Common myeloid progenitor, CD34-positive (primary cell): ENCODE measurements at places on chromosomes 3 and 15.

DNA sequence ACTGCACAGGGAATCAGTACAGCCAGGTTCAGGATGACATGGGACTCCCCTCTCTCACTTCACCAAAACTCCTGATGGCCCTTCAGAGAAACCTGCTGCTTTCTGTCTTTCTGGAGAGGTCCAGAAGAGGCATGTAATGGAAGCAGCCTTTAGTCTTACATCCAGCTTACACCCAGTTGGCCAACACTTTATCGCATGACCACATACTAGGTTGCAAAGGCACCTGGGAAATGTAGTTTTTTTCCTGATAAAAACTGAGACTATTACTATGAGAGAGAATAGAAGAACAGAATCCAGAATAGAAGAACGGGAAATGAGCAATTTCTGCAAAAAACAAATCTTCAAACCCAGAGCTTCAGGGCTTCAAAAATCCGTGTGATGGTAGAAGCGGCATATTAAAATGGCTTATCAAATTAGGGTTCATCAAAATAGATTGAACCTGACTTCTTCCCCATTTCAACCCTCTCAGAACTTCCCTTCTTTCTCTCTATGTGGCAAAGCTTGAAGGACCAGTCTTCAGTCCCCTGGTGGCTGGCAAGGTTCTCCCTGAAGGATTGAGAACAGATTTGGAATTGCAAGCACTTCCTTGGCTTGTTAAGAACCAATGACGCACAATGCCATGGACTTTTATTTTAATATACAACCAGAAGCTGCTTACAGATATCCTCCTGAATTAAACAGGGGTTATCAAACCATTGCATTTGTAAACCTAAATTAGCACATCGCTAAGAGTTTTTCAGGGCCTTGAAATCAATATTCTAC, 34.4 kb downstream of the CORO2B start:
- no peak for DNase-seq

DNA sequence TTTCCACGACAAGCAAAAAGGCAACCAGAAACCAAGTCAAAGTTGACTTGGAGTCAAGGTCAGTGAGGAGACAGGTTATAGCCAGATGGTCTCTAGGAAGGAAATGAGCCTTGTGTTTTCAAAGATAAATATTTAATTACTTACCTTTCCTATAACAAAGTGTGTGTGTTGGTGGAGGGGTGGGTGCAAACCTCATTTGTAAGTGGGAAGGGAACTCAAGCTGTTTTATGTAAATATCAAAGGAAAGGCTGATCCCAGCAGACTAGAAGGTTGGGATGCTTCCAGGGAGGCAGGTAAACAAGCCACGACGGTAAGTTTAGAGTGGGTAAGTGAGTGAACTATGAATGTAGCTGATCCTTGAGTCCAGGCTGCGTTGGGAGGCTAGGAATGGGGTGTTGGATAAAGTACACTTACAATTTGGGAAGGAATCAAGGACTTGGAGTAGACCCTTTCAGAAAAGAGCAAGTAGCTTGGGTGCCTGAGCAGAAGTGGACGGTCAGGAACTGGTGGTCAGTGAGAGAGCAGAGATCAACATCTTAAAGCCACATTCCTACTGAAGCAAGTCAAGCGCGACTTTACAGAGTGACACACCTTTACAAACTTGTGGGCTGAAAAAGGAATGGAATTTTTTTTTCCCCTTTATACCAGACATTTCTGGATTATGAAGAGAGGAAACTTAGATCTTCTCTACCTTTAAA, 82.0 kb upstream of the TBL1XR1 start:
- DNase-seq: no peak

GRCh38 chr15:44102675-44103254, 92.3 kb downstream of the FRMD5 start:
- DNase-seq: no peak

GRCh38 chr3:18086078-18086477, 339.1 kb downstream of the SATB1 start:
- DNase-seq: no peak

GRCh38 chr3:56238299-56238698, 230.0 kb downstream of the ERC2 start:
- no peak for DNase-seq

GRCh38 chr15:72850833-72851232, 67.3 kb upstream of the ADPGK start:
- DNase-seq: no peak

DNA sequence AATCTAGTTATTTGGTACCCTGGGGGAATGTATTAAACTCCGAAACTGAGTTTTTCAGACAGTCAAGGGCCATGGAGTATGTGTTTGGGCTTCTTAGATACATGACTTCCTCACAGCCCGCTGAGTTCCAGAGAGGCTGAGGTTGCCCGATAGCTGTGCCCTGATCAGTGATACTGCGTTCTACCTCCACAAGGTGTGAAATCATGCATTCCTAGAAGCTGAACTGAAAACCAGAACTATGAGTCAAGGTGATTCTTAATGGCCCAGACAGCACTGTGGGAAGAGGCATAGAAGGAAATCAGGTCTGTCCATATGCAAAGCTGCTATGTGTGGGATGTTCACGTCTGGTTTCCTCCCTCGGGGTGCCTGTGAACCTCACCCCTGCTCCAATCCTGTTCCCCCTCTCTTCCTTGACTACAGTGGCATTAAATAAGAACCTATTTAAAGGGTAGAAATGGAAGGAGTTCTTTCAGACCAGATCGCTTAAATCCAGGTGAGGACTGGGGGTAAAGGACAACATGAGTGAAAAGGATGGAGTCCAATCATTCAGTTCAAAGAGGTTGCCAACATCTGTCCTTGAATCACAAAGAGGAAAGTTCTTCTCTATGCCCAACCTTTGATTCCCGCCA, 74.3 kb downstream of the MYO1E start:
- DNase-seq: no peak

DNA sequence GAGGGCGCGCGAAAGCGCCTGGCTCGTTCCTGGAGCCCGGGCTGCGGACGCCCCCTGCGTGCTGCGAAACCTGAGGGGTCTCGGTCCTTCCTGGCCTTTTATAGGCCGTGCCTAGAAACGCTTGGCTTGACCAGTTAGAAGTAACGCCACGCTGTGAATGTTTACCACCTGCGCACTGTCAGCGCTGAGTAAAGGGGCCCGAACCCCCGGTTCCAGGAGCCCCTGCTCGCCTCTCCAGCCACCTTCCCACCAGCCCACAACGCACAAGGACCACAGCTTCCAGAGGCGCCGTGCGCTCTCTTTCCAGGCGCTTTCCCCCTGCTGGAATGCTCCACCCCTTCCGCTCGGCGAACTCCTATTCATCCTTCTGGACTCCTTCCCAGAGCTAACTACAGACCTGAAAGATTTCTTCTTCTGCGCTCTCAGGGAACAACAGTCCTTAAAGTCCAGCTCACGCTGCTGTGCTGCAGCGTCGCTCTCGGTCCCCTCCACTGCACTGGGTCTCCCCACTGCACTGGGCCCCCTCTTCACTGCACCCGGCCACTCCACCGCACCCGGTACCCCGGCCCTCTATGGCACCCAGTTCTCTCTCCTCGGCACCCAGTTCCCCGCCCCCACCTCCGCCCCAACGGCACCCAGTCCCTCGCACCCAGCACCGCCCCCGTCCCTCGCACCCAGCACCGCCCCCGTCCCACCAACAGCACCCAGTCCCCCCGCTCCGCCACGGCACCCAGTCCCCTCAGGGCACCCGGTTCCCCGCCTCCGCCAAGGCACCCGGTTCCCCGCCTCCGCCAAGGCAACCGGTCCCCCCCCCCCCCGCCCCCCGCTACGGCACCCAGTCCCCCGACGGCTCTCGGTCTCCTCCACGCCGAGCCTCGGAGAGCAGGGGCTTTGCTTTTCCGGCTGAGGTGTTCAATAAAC, 69.8 kb downstream of the SQOR start:
- DNase-seq: no peak

- DNase-seq: no peak
These were observed 168.4 kb upstream of the ZNF385D start for GRCh38 chr3:21919383-21919782.

DNA sequence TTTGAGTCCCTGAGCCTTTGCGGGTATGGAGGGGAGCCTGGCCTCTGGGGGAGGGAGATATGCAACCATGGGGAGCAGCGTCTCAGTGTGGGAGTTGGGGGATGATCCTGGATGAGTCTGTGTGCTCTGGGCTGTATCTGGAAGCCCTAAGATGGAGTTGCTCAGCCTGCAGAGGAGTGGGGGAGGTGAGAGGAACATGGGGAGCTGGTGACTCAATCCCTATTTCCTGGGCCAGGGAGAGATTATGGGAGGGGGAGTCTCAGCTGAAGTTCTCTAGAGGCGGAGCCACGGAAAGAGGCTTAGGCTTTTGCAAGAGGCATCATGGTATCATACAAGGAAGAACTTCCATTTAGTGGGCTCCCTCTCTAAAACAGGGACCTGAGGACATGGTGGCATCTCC, 59.5 kb upstream of the TMEM115 start:
- no peak for DNase-seq

DNA sequence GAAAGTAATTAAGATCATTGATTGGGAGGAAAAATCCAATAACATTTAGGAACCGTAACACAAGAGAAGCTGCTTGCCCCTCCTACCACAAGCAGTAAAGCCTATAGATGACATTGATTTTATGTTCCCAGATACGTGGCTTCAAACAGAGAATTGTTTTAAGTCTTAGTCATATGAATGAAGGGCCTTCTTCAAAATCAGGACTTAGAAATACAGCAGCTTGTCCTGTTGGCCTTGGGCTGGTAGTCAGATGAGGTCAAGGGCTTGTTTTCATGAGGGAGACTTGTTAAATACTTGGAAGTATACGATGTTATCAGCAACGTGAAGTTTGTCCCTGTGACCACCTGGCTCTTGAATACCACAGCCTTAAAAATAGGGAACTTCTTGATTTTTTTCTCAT, 114.4 kb downstream of the VGLL4 start:
- no peak for DNase-seq

DNA sequence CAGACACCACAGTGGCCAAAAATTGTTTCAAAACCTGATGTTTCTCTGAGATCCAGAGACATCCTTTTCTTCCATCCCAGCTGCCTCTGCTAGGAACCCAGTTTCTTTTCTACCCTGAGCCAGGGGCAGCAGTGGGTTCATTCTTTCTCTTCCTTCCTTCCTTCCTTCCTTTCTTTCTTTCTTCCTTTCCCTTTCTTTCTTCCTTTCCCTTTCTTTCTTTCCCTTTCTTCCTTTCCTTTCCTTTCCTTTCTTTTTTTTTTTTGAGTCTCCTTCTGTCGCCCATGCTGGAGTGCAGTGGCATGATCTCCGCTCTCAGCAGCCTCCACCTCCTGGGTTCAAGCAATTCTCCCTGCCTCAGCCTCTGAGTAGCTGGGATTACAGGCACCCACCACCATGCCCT, 30.7 kb upstream of the COPG1 start:
- DNase-seq: no peak

GRCh38 chr3:116350119-116350733, 95.1 kb downstream of the LSAMP start:
- DNase-seq: no peak

- no peak for DNase-seq
These were observed 43.8 kb downstream of the AKAP13 start for GRCh38 chr15:85424154-85424553.

DNA sequence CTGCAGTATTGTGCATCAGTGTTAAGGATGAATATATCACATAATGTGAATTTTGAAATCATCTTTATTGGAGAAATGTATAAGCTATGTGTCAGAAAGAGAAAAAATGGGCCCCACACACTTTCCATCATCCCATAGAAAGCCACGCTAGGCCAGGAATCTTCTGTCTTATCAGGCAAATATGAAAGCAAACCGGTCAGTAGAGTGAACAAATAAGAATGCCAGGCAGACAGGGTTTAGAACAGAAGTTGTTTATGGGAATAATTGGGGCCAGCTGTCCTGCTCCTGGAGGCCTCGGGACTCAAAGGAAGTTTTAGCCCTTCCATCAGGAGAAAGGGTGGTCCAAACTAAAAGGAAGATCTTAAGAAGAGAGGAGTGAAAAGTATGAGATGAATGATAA, 39.5 kb downstream of the ZNF280D start:
- no peak for DNase-seq

- no peak for DNase-seq
These were observed 139.2 kb downstream of the RBMS3 start for GRCh38 chr3:29420106-29420505.

- DNase-seq: no peak
These were observed 209.1 kb downstream of the NR1D2 start for GRCh38 chr3:24154013-24154695.

DNA sequence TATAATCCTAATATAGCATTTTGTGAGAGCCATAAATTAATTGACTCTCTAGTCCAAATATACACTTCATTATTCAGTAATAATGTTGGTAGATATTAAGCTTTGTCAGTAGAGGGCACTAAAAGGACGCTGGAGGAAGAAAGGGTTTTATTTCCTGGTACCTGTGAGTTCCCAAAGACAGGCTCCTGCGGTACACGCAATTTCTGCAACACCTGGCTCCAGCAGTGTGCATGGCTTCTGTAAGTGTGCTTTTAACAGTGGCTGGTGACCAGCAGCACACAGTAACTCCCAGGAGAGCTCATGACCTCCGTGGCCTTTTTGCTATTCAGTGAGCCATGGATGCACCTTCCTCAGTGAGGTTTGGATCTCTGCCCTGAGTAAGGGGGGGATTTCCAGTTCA, 338.3 kb upstream of the ZNF385D start:
- DNase-seq: peak; percentile 62

DNA sequence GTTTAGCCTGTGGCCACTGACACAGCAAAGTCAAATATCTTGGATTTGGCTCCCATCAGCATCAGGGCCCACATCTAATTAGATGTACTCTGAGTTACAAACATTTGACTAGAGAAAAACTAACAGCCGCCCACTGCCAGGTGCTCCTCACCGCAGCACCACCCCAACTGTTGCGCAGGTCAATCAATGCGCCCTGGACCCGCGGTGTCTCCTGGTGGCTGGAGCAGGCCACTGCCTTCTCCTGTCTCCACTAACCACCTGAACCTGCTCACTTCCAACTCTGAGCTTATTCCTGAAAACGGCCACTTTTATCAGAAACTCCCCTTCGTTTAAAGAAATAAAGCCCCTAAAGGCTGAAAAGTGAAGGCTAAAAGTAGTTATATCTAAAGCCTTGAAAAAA, 4.3 kb downstream of the RIOX2 start:
- DNase-seq: no peak

GRCh38 chr15:77497942-77498361, 77.3 kb downstream of the HMG20A start:
- DNase-seq: no peak

GRCh38 chr15:61115679-61116078, 113.4 kb downstream of the RORA start:
- DNase-seq: no peak

DNA sequence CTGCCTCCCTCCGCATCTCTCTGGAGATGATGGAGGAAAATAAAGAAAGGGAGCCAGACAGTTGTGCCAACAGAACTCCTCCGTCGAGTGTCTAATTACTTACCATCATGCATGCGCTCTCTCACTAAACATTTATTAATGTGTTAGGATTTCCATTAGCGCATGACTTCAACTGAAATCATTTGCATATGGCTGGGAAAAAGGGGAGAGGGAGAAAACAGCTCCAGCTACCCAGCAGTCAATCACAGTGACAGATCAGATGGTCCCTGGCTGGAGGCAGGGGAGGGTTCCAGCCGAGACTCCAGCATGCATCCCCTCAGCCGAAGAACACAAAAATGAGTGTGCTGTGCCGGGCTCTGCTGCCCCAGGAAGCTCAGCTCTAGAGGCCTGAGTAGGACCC, 6.8 kb upstream of the RHO start:
- no peak for DNase-seq
